ENCODE measurements at places on chromosomes 7 and 10. TPM values are rescaled to one million over a fixed set of nuclear protein-coding genes. Genes with fewer than 3 reads are reported as not detected.

- DNase-seq, result no peak
Observed at GRCh38 chr7:67364441-67365017, 367.9 kb downstream of the TYW1 start.

DNA sequence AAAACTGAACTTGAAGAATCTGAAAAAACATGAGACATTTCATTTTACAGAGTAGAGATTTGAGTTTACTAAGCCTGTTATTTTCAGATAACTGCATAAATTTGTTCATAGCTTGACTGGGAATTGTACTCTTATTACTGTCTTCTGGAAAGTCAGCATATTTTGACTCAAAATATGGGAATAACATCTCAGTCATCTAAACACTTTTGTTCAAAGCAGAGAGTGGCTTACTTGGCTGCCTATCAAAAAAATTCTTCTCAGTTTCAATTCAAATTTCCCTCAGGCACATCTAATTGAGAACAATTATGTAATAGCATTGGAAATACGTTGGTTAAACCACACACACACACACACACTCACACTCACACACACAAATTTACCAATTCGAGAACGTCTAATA is 384.6 kb downstream of the ARL4A start:
- DNase-seq, result no peak

GRCh38 chr10:6086375-6087233 is 2.2 kb upstream of the RBM17 start:
- DNase-seq, result peak; percentile 75

- DNase-seq, result no peak
Observed at GRCh38 chr7:104857458-104858425, 156.3 kb upstream of the KMT2E start.

DNA sequence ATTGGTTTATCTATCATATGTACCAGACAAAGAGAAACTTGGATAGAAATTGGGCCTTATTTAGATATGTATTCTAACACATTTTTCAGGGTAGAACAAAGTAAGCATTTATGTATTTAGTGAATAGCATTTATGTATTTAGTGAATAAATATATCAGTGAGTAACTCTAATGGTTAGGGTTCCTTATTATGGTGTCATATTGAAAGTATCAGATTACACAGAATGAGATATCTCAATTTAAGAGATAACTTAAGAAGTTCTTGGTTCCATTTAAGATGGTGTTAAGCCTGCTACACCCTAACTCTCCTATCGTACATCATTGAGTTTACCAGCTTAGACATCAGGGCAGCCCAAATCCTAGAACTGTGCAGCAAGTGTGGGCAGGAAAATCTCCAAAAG is 35.9 kb upstream of the DMTF1 start:
- no peak for DNase-seq

- DNase-seq, result no peak
Observed at GRCh38 chr7:54591404-54592386, 49.5 kb downstream of the VSTM2A start.

DNA sequence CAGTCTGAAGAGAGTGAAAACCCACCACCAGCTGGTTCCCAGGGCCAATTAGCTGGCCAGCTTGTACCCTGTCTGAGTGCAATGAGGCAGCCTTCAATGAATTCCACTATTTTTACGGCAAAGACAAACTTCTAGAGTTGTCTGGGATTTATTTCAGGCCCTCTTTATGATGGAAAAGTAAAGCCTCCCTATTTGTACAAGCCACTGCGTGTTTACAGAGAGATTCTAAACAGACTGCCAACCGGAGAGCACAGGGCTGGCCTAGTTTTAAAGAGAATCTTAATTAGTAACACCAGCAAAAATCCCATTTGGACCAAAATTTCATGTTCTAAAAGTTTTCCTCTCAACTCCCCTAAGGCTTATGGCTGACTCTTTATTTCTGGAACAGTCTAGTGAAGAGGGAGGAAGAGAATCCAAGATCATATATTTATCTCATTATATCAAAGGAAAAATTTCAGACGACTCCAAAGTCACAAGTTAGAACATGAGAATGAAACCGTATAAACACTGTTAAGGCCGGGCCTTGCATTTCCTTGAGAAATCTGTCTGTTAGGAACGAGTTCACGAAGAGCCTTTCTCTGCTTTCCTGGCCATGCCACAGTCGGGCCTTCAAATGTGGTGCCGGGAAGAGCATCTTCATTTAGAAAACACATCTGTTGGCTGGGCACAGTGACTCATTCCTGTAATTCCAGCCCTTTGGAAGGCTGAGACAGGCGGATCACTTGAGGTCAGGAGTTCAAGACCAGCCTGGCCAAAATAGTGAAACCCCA is 724.6 kb upstream of the NRP1 start:
- DNase-seq, result no peak

DNA sequence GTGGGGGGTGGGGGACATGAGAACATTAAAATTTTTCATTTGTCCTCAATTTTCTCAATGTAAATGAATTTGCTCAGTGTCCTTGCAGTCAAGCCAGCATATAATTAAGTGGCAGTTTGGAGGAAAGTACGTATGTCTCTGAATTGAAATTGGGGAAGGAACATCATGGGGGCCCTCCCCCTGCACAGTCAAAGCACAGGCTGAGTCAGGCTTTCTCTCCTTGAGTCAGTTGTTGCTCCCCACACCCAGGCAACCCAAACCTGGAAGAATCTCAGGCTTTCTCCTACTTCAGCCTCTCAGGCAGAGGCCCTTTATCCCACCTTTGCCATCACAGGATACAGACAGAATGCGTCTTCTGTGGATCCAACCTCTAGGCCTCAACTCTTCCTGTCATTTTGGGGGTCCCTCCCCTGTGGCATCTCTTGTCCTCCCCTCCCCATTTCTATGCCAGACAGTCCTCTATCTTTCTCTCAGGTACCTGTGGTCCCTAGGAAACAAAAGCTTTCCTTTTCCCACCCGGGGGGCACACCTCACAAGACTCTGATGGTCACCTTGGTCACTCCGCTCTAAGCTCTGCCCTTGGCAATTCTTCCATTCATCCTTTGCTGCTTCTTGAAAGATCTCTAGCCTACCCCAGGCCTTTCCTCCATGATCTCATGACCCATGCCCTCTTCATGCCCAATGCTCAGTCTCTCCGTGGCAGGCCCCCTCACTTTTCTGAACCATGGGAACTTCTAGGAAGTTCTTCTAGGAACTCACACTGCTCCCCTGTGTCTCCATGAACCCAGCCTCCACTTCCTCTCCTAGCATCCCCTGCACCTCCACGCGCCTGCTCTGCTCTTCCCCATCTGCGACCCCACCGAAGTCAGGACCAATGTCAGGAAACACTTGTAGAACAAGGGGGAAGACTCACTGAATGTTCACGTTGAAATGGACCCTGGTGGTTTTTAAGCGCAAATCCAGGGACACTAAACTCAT is 40.4 kb downstream of the CREB3L2 start:
- no peak for DNase-seq

- DNase-seq, result no peak
Observed at GRCh38 chr10:133422223-133422806, 2.1 kb downstream of the SPRN start.

DNA sequence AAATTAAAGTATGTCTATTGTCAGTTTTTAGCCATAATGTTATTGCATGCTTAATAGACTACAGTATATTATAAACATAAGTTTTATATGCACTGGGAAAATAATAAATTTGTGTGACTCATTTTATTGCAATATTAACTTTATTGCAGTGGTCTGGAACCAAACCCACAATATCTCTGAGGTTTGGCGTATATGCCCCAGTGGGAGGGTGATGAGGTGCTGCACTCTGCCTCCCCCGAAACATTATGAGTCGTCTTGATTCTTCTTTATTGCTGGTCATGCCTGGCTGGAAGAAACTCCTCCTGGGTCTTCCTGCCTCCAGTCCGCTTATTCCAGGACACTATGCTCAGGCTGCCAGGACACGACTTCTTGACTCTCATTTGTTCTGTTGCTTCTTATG is 88.4 kb downstream of the MTPN start:
- DNase-seq, result no peak

- no peak for DNase-seq
Observed at GRCh38 chr10:78424723-78425122, 391.1 kb downstream of the RPS24 start.

GRCh38 chr10:112000466-112000865 is 183.1 kb downstream of the GPAM start:
- DNase-seq, result no peak

GRCh38 chr10:62582804-62583208 is 208.6 kb downstream of the ZNF365 start:
- no peak for DNase-seq

DNA sequence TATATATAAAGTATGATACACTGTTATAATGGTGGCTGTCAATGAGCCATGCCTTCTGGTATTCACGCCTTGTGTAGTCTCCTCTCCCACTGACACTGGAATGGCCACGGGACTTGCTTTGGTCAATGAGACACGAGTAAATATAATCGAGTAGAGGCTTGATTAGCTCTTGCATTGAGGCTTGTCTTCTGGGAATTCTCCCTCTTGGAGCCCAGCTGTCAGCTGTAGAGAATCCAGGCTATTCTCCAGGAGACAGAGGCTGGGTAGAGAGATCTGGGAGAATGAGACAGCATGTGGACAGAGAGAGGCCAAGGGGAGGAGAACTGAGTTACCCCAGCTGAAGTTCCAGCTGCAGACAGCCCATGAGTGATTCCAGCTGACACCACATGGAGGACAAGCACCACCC is 25.2 kb upstream of the PLCE1 start:
- no peak for DNase-seq

DNA sequence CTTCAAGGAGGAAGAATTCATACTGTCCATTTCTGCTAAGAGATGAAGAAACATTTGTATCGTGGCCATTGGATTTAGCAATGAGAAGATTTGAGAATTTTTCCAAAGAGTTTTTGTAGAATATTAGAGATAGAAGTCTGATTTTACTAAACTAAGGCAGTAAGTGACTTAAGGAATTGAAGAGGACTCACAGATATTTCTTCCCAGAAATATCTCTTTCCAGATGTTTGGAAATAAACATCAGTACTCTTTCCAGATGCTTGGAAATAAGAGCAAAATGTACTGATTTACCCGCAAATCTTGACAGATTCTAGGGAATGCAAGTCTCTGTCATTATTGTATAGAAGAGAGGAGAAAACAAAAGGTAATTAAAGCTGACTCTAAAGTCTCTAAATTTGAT is 91.3 kb downstream of the IMMP2L start:
- DNase-seq, result no peak

- no peak for DNase-seq
Observed at GRCh38 chr7:127417346-127417745, 24.8 kb upstream of the ZNF800 start.

GRCh38 chr10:30462513-30462912 is 28.5 kb downstream of the MAP3K8 start:
- DNase-seq, result no peak

DNA sequence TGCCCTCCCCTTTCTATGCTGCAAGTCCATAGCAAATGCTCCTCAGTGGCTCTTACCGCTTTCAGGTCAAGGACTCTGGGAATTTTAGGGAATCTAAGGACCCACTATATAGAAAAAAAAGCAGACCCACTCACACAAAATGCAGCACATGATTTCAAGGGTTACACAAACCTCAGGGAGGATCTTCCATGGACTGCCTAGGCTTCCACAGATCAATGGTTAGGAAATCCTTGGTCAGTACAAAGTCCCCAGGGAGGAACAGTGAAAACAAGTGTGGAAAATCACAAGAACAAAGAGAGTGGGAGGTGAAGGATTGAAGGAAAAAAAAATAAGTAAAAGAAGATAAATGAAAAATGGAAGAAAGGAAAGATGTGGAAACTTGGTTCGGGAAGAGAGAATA is 188.4 kb downstream of the AHR start:
- DNase-seq, result no peak

DNA sequence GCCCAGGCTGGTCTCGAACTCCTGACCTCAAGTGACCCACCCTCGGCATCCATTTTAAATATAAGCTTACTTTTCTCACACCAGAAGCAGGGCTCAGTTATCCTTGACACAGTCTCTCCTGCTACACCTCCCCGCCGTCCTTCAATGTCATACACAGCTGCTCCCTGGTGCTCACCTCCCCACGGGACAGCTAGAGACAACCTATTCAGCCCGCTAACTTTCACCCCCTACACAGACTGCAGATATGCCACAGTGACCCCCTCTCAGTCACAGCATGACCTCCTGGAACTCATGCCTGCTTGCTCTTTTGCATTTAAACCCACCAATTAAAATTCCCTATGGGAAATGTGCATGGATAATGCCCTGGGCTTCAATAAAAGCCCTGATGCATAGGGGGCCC is 44.2 kb upstream of the KCNMA1 start:
- no peak for DNase-seq

DNA sequence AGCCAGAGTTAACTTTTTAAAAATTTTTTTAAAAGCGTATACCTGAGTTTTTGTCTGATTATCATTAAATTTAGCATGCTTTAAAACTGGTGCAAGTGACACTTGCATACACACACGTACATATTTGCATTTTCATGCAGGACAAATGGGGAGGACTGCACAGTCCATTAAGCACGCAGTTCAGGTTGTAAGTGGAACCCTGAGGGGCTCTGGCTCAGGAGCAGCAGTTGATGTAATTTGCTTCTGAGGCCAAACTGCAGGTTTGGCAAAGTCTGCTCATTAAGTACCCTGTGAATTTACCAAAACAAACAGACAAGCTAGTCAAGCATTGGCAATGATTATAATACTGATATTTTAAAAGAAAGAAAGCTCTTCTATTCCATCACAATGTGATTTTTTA is 215.8 kb upstream of the PFKP start:
- DNase-seq, result no peak

DNA sequence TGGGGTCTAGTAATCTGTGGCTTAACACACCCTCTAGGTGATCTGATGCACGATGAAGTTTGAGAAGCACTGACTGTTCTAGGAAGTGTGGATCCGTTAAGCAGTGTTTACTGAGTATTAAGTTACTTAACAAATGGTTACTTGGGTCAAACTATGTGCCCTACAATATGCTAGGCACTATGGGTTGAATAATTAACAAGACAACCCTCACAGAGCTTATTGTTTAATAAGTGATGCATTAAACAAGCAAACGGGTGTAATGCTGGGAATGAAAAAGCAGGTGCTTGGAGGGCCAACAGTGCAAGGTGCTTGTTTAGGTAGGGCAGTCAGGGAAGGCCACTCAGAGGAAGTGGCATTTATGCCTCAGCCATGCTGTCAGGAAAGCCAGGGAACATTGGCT is 378.0 kb upstream of the PODXL start:
- DNase-seq, result no peak

- DNase-seq, result no peak
Observed at GRCh38 chr10:63883861-63884260, 362.7 kb downstream of the REEP3 start.

GRCh38 chr7:106659963-106660861 is 746 bp downstream of the CCDC71L start:
- peak; percentile 60 for DNase-seq

ABCA13 gene
- total RNA-seq, result not detected

ASZ1 gene
- total RNA-seq, result not detected

TAS2R38 gene
- not detected for total RNA-seq

HABP2 gene
- total RNA-seq, result not detected

ITGB1 gene
- 693 TPM for total RNA-seq

CHAT gene
- total RNA-seq, result not detected

COBL gene
- 23.8 TPM for total RNA-seq
